ENCODE measurements at places on chromosomes 11 and 22. TPM values are rescaled to one million over a fixed set of nuclear protein-coding genes. Genes with fewer than 3 reads are reported as not detected.

DNA sequence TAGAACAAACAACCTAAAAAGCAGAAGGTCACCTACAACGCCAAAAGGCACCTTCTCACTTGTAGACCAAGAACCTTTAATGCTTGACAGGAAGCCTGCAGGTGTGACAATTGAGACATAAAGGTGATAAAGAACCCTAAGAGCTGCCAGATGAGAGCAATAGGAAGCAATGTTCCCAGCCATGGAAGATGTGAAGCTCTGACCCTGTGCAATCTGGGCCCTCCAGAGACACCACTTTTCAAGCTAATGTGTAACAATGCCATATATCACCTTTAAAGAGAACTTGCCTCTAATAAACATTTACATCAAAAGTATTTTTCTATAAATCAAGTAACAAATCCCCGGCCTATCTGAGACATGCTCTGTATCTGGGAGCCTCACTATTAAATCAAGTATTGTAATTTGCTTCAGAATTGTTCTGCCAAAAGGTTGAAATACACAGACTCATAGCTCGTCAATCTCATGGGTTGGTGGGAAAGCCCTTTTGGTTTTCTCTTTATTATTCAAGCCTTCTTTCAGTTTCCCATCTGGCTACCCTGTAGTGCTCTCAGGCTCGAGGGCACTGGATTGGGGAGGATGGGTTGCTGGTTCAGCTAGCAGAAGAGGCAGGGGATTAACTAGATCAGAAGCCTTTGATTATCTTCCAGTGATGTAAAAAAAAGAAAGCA lies 368.9 kb downstream of the BUD13 start:
- no peak for DNase-seq
- no peaks in the 10 kb centered on the region for H3K4me1 ChIP-seq
- H3K27ac ChIP-seq = no peak overlapping the region
- H3K27me3 ChIP-seq = peaks cover 61% of the 10 kb centered on the region

DNA sequence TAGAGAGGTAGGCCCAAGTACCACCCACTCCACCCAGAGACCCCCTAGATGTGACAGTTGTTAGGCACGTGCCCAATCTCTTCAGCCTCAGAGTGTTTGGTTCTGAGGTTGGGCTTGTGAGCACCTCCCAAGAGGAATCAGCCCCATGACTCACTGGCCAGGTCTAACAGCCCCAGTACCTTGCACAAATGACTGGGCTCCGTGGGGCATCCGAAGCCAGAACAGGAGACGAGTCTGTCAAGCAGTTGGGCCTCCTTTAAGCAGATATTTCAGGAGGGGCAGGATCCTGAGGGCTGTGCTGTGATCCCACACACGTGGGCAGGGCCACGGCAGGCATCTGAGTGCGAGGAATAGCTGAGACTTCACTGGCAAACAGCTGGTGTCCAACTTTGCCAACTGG lies 29.1 kb upstream of the FGF19 start:
- no peaks in the 10 kb centered on the region for H3K4me1 ChIP-seq
- no peak overlapping the region for H3K4me3 ChIP-seq
- no peaks in the 10 kb centered on the region for H3K36me3 ChIP-seq
- no peak for DNase-seq

- H3K4me3 ChIP-seq = no peak overlapping the region
- DNase-seq = no peak
- H3K4me1 ChIP-seq = peaks cover 9% of the 10 kb centered on the region
- H3K27me3 ChIP-seq = no peaks in the 10 kb centered on the region
- H3K36me3 ChIP-seq = no peaks in the 10 kb centered on the region
- H3K27ac ChIP-seq = no peak overlapping the region
These were observed 131.0 kb downstream of the MICAL2 start for GRCh38 chr11:12241401-12241800.

DNA sequence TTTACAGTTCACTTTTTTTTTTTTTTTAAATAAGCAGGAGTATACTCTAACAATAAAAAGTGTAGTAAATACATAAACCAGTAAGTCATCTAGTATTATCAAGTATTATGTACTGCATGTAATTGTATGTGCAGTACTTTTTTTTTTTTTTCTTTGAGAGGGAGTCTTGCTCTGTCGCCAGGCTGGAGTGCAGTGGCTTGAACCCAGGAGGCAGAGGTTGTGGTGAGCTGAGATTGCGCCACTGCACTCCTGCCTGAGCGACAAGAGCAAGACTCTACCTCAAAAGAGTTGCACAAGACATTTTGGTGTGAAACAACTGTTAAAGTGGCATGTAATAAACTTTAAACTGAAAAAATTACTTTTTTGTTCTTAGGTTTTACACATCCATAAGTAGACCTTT lies 16.7 kb downstream of the BCL2L13 start:
- H3K4me3 ChIP-seq = no peak overlapping the region
- no peak overlapping the region for H3K27ac ChIP-seq
- H3K27me3 ChIP-seq = no peaks in the 10 kb centered on the region
- no peaks in the 10 kb centered on the region for H3K4me1 ChIP-seq
- H3K36me3 ChIP-seq = peaks cover 14% of the 10 kb centered on the region

The C11orf91 gene
- 0.65 TPM for total RNA-seq
